Pancreas (tissue), 10 donors: ENCODE measurements at places on chromosomes 11 and 22. TPM values are rescaled to one million over a fixed set of nuclear protein-coding genes. Genes with fewer than 3 reads are reported as not detected.
A peak's percentile ranks its signal among the peaks of the same experiment; 100 is the strongest.

KCNQ1OT1 gene
- 1.5 TPM for total RNA-seq

POTEH gene
- not detected for total RNA-seq

MAPK8IP2 gene
- 1.4 TPM for total RNA-seq

SUSD2 gene
- total RNA-seq: 0.56 TPM

MUC2 gene
- total RNA-seq: not detected

IFITM1 gene
- 15.1 TPM for total RNA-seq

DNA sequence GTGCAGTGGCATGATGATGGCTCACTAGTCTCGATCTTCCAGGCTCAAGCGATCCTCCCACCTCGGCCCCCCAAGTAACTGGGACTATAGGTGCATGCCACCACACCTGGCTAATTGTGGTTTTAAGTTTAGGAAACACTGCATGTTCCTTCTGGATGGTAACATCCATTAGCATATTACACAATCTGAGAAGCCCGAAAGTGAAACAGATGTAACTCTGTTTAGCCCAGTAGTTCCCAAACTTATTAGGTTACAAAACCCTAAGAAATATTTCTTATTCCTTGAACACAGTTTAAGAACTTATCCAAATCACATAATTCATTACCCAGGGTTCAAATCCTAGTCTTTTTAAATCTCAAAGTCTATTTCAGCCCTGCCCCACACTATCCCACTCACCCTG is 28.3 kb downstream of the POLDIP3 start:
- H3K36me3 ChIP-seq: peaks cover 19% of the 10 kb centered on the region
- no peaks in the 10 kb centered on the region for H3K4me1 ChIP-seq
- no peak overlapping the region for H3K4me3 ChIP-seq
- no peak overlapping the region for H3K27ac ChIP-seq

- no peaks in the 10 kb centered on the region for H3K27me3 ChIP-seq
- peaks cover 32% of the 10 kb centered on the region for H3K4me1 ChIP-seq
- H3K36me3 ChIP-seq: no peaks in the 10 kb centered on the region
- no peak overlapping the region for H3K4me3 ChIP-seq
- no peak for DNase-seq
Observed at GRCh38 chr11:27213232-27213660, 149.8 kb downstream of the CCDC34 start.

GRCh38 chr22:33405194-33405593 is 347.0 kb upstream of the SYN3 start:
- no peaks in the 10 kb centered on the region for H3K4me1 ChIP-seq
- H3K27ac ChIP-seq: no peak overlapping the region
- H3K4me3 ChIP-seq: no peak overlapping the region
- no peak for DNase-seq

DNA sequence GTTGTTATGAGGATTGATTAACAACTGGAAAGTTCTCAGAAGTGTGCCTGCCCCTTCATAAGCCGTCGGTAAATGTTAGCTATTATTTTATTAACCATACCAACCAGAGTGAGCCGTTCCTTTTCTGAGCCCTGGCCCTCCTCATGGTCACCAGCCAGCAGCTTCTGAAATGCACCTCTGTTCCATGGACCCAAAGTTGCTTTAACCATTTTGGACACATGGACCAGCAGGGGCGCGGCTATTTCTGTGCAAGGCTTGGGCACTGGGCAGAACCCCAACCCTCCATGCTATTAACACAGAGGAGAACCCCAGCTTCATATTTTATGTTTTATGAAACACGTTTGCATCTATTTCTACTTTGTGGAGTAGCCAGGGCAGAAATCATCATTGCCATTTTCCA is 18.6 kb upstream of the SCGB1A1 start:
- H3K36me3 ChIP-seq: no peaks in the 10 kb centered on the region
- H3K27ac ChIP-seq: no peak overlapping the region
- H3K27me3 ChIP-seq: no peaks in the 10 kb centered on the region
- DNase-seq: no peak
- H3K4me1 ChIP-seq: no peaks in the 10 kb centered on the region

DNA sequence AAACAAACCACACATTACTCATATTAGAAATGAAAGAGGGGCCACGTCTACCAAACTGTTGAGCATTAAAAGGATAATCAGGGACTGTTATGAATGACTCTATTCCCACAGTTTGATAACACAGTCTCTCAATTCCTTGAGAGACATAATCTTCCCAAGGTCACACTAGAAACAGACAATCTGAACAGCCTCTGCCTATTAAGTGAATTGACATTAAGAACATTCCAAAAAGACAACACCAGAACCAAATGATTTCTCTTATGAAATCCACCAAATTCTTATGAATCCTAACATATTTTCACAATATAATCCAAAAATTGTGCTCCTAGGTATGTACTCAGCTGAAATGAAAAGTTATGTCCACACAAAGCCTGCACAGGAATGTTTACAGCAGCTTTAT is 4.6 kb downstream of the RFPL1 start:
- H3K36me3 ChIP-seq: no peaks in the 10 kb centered on the region
- no peak overlapping the region for H3K27ac ChIP-seq

DNA sequence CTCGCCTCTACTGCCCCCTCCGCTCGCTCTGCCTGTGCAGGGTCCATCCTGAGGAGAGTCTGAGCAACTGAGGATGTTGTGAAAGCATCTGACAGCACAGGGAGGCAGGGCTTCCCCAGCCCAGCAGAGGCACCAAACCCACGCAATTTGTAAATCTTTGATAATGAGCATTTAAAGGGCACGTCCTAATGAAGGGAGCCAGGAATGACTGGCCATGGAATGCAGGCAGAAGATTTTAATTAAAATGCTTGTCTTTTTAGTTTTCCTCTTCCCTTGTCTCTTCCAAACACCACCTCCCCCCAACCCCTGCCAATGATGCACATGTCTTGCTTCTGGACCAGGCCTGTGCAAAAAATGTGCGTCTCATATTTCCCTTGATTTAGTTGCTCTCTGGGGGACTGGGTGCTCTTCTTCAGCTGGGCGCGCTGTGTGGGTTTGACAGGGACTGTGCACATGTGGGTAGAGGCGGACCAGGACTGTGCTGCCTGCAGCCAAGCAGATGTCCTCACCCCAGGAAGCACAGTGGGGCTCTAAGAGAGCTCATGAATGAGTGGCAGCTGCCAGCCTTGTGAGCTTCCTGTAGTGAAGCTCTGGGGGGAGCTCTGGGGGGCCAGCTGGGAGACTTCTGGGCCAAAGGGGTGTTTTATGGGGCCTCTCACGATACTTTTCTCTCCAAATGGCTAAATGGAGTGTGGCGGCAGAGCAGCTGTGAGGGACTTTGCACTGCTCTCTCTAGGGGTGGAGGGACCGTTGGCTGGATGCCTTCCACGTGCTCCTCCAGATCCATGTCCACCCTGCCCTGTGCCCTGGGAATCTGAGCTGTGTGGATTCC is 273.5 kb downstream of the ST3GAL4 start:
- H3K36me3 ChIP-seq: no peaks in the 10 kb centered on the region
- no peak for DNase-seq
- H3K4me1 ChIP-seq: peaks cover 9% of the 10 kb centered on the region
- no peaks in the 10 kb centered on the region for H3K27me3 ChIP-seq
- no peak overlapping the region for H3K4me3 ChIP-seq
- H3K27ac ChIP-seq: no peak overlapping the region

DNA sequence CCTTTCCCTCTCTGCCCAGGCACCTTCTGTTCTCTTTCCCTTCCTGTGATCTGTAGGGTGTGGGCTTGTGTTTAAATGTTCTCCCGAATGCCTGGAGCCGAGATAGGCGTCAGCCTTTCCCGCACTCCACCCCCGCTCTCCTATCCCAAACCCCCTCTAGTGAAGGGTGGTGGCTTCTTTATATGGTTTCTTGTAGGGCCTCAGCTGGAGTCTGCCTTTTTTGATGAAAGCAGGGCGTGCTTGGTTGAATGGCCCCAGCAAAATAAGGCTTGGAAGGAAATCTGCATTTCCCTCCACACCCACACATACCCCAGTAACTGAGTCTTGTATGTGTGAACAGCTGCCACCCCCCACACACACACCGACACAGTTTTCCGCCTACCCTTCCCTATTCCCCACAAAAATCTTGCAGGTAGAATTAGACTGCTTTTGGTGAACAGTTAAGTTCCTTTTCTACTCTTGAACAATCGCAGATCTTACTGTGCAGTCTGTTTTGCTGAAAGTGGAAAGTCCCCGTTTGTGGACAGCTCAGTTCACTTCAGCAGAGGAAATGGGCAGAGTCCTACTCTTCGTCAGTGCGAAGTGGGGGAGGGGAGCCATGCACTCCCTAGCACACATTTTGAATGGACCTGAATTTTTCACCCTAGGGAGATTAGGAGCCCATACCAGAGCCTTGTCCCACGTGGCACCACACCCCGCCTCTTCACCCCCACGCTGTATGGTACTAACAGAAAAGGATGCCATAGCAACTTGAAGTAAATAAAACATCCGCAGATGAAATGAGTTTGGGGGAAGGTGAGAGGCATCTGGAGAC is 25.5 kb upstream of the GRK2 start:
- H3K36me3 ChIP-seq: peaks cover 32% of the 10 kb centered on the region
- peak overlapping the region; percentile 57 for H3K4me3 ChIP-seq
- DNase-seq: peak; percentile 52
- no peaks in the 10 kb centered on the region for H3K27me3 ChIP-seq

- no peaks in the 10 kb centered on the region for H3K36me3 ChIP-seq
- DNase-seq: no peak
- no peak overlapping the region for H3K4me3 ChIP-seq
- H3K4me1 ChIP-seq: no peaks in the 10 kb centered on the region
- H3K27ac ChIP-seq: no peak overlapping the region
Observed at GRCh38 chr22:43312608-43313007, 30.6 kb downstream of the SCUBE1 start.

DNA sequence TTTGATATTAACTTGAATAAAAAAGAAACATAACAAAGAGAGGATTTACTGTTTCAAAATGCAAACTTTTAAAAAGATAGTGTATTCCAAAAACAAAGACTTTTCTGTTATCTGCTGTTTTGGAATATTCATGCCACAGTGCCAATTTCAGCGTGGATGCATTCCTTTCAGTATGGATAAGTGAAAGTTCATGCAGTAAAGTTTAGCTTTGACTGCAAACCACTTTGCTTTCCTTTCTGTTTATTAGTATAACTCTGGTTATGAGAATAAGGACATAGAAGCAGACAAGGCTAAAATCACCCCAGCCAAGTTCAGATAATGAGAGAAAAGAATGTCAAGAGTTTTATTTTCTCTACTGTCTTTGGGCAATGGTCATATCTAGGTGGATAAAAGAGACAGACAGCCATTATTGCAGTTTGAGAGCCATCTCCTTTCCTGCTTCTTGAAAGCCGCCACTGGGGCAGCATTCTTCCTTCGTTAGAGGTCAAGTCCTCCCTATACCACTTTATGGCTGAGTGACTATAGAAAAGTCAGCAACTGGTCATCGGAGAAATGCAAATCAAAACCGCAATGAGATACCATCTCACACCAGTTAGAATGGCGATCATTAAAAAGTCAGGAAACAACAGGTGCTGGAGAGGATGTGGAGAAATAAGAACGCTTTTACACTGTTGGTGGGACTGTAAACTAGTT is 82.4 kb upstream of the BLID start:
- H3K4me3 ChIP-seq: no peak overlapping the region
- no peak for DNase-seq
- no peak overlapping the region for H3K27ac ChIP-seq
- H3K4me1 ChIP-seq: peaks cover 10% of the 10 kb centered on the region
- no peaks in the 10 kb centered on the region for H3K27me3 ChIP-seq

- DNase-seq: no peak
- H3K36me3 ChIP-seq: no peaks in the 10 kb centered on the region
- H3K4me1 ChIP-seq: peaks cover 5% of the 10 kb centered on the region
Observed at GRCh38 chr11:3939651-3940190, 84.3 kb downstream of the STIM1 start.

GRCh38 chr22:37255558-37256006 is 11.5 kb upstream of the RAC2 start:
- peaks cover 5% of the 10 kb centered on the region for H3K27me3 ChIP-seq
- no peak for DNase-seq
- H3K27ac ChIP-seq: no peak overlapping the region
- H3K36me3 ChIP-seq: no peaks in the 10 kb centered on the region

DNA sequence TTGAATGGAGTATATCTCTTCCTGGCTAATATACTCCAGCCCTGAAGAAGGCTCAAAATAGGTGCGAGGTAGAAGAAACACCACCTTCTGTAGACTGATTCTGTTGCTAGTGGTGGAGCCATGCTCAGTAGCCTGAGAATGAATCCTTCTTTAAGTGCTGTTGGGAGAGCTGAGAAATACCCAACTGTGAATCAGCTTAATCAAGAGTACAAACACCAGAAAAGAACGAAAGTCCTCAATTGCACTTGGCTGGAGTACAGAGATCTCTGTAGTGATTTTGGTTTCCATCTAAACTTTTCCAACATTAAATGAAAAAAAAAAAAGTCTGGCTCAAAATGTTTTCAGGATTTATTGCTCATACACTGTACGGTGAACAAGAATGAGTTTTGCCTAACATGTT is 619.1 kb downstream of the METTL15 start:
- no peak for DNase-seq
- H3K4me1 ChIP-seq: no peaks in the 10 kb centered on the region
- H3K4me3 ChIP-seq: no peak overlapping the region
- H3K27ac ChIP-seq: no peak overlapping the region
- H3K36me3 ChIP-seq: no peaks in the 10 kb centered on the region
- H3K27me3 ChIP-seq: no peaks in the 10 kb centered on the region

DNA sequence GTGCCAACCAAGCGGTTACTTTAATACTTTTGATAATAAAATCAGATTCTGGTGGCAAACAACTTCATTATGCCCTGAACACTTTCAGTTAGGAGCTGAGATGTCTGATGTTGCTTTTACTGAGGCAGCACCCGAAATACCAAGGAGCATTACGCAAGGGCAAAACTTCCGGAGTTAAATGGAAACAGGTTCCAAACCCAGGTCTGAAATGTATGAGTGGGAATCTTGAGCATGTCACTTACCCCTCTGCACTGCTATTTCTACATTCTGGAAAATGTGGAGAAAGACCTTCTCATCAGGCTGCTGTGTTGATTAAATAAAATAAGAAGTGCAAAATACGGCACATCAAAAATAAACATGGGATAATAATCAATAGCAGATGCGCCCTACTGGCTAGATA is 315.1 kb downstream of the LARGE1 start:
- DNase-seq: no peak
- no peaks in the 10 kb centered on the region for H3K4me1 ChIP-seq
- H3K27ac ChIP-seq: no peak overlapping the region
- no peak overlapping the region for H3K4me3 ChIP-seq
- no peaks in the 10 kb centered on the region for H3K27me3 ChIP-seq
